Cardiac ventricle fibroblast (primary cell): ENCODE measurements at places on chromosomes 7 and 10. TPM values are rescaled to one million over a fixed set of nuclear protein-coding genes. Genes with fewer than 3 reads are reported as not detected.

The BNIP3 gene
- total RNA-seq = 258 and 357 TPM in 2 replicates

The SRPK2 gene
- total RNA-seq = 29.0 and 33.1 TPM in 2 replicates

The SLC18A3 gene
- not detected in 2 replicates for total RNA-seq

The SEC24C gene
- total RNA-seq = 39.4 and 39.8 TPM in 2 replicates

The TIAL1 gene
- total RNA-seq = 44.7 and 49.4 TPM in 2 replicates

The NUTM2B gene
- total RNA-seq = 0.49 and 1.3 TPM in 2 replicates

The AGAP6 gene
- total RNA-seq = 2.4 and 3.9 TPM in 2 replicates
